ENCODE measurements at places on chromosomes 3 and 15.

- DNase-seq: no peak
Measured at GRCh38 chr15:67024314-67024997, 40.9 kb upstream of the SMAD3 start.

- no peak for DNase-seq
Measured at GRCh38 chr15:41888662-41889253, 5.1 kb downstream of the SPTBN5 start.

DNA sequence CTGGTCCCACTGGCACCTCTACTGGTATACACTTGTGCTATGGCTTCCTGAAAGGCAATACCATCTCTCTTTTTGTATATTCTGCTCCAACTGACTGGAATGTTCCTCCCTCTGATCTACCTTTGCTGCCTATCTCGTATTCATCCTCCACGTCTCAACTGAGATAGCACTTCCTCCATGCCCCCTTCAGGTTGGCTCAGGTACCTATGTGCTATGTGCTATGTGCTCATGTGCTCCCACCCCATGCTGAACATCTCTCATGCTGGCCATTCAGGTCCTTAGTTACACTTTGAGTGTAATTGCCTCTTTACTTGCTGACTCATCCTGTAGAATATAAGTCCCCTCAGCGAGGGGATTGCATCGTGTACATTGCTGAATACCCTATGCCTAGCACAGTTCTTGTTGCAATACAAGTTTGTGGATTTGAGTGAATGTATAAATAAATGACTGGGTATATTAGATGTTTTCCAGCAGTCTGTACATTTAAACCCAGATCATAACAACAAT is 156.9 kb downstream of the SOX2 start:
- DNase-seq: no peak

- no peak for DNase-seq
Measured at GRCh38 chr3:146085678-146086077, 75.3 kb downstream of the PLOD2 start.

- no peak for DNase-seq
Measured at GRCh38 chr3:184305577-184305976, 6.5 kb downstream of the PSMD2 start.

GRCh38 chr15:39396979-39397615 is 183.8 kb upstream of the THBS1 start:
- DNase-seq: no peak

DNA sequence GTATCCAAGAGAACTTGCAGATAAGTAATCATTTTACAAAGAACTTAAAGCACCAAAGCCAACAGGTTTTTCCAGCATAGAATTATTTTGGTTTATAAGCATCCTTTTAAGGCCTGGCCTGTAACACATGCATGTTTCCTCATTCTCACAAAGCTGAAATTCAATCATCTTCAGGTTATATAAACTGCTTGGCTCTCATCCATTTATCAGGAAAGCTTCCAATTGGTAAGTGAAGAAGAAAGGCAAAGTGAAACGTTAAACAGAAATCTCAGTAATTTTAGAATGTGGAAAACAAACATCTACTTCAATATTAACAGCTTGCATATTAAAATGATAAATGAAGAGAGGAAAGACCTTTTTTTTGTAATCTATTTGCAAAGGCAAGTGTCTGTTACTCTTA is 1.6 kb downstream of the SERP1 start:
- no peak for DNase-seq

DNA sequence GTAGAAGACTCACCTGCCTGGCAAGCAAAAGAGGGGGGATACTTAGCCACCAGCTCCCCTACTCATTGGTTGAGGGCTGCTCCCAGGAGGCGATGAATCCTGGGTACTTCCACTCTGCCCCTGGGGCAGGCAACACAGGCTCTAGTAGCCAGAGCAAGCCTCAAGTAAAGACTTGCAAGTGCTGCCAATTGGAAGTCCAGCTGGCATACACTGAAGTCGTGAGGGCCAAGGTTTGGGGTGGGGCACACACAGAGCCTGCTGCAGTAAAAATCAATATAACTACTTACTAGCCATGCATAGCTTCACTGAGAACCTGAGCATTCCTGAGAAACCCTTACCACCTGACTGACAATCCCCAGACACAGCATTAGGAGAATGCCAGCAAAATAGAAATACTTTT is 123.0 kb upstream of the EIF1B start:
- no peak for DNase-seq

DNA sequence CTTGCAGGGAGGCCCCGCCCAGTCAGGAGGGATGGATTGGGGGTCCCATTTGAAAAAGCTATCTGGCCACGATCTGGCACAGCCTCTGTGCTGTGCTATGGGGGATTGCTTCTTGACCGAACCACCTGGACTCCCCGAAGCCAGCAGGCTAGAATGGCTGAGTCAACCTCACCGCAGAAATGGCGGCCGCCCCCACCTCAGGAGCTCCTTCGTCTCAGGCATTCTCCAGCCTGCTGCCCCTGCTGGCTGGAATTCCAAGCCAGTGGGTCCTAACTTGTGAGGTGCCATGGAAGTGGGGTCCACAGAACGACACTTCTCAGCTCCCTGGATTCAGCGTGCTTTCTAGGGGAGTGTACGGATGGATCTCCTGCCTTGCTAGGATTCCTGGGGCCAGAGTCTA is 180.5 kb upstream of the TRIM42 start:
- DNase-seq: no peak

DNA sequence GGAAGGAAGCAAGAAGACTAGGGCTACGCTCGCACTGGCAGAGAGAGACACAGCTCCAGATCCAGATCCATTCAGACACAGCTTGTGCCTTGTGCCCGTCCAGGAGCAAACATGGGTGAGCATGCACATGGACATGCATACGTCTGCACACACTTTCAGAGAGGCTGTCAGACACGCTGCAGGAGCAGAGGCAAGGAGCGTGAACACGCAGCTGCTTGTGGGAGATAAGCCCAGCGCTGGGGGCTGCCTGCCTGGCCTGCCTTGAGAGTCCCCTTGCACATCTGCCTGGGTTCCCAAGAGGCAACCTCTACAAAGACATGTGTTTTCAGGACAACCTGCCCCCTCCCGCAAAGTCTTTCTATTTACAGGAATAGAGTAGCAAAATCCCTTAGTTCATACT is 13.6 kb upstream of the BAHD1 start:
- DNase-seq: no peak

DNA sequence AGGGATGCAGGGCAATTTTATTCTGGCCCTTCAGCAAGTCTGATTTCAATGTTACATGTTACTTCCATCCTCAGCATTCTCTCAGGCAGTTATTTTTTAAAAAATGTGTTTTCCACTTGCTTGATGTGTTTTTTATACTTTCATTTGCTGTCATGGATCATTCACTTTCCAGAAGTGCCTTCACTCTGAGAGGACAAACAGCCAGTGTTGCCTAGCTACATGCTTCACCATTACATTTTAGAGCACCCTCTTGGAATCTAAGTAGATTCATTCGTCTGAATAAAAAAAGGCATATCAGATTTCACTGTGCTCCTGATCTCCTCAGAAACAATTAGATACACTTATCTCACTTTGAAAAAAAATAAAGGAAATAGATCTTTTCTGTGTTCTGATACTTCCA is 93.6 kb upstream of the POU1F1 start:
- no peak for DNase-seq

DNA sequence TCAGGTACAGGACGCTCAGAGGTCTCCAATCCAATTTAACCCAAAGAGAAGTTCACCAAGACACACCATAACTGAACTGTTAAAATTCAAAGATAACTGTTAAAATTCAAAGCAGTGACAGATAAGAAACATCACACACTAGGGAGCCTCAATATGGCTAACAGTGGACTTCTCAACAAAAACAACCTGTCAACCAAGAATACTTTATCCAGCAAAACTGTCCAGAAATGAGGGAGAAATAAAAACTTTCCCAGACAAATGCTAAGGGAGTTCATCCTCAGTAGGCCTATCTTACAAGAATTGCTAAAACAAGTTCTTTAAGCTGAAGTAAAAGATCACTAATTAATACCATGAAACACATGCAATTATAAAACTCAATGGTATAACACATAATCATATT is 36.3 kb upstream of the MYLK start:
- no peak for DNase-seq

DNA sequence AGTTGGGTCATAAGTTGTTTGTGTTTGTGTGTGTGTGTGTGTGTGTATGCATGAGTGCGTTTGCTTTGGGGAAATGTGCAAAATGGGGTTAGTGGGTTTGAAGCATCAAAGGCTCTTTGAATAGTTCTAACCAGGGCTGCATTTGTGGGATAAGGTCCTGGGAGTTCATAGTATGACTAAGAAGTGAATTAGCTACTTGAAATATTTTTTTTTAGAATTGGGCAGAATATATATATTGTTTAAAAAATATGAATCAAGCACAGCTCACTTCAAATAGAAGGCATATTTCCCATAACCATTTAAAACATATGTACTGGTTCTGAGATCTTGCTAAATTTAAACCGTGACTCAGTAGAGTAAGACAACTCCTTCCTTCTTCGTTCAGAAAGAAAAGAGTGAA is 43.1 kb downstream of the IGF2BP2 start:
- DNase-seq: no peak

GRCh38 chr3:153289334-153289808 is 127.3 kb downstream of the RAP2B start:
- no peak for DNase-seq

DNA sequence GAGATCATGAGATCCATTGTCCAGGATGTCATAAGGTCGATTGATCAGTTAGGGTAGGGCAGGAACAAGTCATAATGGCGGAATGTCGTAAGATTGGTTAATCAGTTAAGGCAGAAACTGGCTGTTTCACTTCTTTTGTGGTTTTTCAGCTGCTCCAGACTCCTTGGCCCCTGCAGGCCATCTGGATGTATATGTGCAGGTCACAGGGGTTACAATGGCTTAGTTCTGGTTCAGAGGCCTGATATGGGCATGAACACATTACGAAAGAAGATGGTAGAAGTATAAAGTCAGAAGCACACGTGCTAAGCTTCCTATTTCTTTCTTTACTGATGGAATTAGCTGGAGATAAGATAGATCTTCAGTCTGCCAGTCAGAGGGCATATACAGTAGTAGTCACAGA is 315.4 kb upstream of the LRRC3B start:
- DNase-seq: no peak

- no peak for DNase-seq
Measured at GRCh38 chr3:65936908-65937638, 101.6 kb downstream of the MAGI1 start.

GRCh38 chr15:100691321-100691720 is 88.9 kb downstream of the ASB7 start:
- no peak for DNase-seq

DNA sequence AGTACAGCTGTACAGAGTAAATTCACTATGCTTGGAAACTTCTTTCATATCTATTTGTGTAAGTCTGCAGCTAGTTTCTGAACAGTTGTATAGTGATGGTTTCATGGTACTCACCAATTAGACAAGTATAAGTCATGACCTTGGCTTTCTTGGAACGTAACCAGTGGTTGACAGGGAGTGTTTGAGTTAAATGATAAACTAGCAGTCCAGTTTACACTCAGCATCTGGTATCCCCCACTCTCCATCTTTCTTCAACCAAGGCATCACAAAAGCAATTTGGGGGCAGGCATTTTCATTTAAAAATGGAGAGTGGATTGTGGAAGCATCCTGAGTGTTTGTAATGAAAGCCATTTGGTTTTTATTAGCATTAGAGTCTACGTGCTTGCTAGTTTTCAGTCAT is 26.0 kb downstream of the MME start:
- no peak for DNase-seq

DNA sequence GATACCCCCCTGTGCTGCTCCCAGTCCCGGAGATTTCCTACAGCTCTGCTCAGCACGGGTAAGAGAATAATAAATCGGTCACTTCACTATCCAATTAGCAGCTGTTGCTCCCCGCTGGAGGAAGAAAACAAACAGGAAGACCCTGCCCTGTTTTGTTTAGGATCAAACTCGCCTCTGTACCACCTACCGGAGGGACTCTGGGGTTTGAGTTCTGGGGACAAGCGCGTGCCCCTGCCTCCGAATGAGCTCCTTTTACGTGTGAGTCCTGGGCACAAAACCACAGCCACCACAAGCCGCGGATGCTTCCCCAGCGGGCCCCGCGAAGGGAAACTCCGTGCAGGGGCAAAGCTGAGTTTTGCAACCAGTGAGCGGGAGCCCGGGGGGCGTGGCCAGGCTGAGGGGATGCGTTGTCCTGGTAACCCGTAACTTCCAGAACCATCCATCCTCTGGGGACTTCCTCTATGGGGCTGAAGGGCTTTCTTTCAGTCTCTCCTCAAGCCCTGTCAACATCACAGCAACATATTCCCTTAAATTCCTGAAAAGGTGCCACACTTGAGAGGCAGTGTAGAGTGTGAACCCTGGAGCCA is 315.7 kb upstream of the PROK2 start:
- DNase-seq: peak; percentile 55

DNA sequence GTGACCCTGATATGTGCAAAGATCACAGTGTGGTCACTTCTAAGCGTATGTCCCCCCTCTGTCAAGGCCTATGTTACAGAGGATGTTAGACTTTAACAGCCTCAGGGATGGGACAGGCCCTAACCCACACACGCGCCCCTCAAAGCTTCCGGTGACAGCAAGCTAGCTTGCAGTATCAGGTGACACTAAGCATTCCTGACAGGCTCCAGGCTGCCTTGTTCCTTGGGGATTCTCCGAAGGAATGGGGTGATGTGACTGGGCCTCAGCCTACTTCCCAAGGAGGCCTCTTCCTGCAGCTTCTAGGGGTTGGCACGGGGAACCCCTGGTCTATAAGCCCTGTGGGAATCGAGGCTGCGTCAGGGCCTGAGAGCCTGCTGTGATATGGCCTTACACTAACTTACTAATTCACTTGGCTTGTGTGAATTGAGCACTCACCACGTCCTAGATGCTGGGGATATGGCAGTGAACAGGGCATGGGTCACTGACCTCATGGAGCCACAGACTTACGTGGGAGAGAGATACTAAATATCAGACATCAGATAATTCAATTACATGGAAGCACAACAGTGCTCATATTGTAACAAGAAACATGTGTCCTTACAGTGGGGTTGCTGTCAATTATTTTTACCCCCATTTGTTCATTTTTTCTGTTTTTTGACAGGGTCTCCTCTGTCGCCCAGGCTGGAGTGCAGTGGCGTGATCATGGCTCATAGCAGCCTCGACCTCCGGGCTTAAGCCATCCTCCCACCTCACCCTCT is 11.4 kb upstream of the SPTBN5 start:
- DNase-seq: no peak

DNA sequence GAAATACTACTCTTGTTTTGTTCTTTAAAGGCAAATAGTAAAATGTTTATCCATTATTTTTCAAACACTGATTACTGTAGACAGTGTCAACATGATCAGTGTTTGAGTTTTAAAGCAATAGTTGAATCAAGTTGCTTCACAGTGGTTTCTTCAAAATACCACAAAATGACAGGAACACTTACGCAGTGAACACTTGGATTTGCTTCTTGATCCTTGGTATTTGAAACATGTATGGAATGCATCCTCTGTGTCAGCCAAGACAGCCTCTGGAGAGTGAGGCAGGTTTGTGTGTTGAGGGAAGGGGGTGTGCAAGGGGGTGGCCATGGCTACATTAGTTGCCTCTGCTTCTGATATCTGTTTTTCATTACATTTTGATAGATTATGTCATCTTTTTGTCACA is 413.0 kb downstream of the RBMS3 start:
- DNase-seq: no peak

- no peak for DNase-seq
Measured at GRCh38 chr3:87836026-87836425, 222.8 kb downstream of the CGGBP1 start.

GRCh38 chr15:74903676-74904075 is 3.0 kb downstream of the FAM219B start:
- no peak for DNase-seq
